ENCODE measurements at places on chromosomes 11 and 22. TPM values are rescaled to one million over a fixed set of nuclear protein-coding genes. Genes with fewer than 3 reads are reported as not detected.

The GRAP2 gene
- total RNA-seq: not detected

The IL17REL gene
- under 0.01 TPM for total RNA-seq

- no peak overlapping the region for H3K27ac ChIP-seq
- no peaks in the 10 kb centered on the region for H3K4me1 ChIP-seq
- no peaks in the 10 kb centered on the region for H3K36me3 ChIP-seq
- H3K4me3 ChIP-seq: no peak overlapping the region
- H3K27me3 ChIP-seq: no peaks in the 10 kb centered on the region
These were observed 59.6 kb downstream of the MTNR1B start for GRCh38 chr11:93028960-93029522.

DNA sequence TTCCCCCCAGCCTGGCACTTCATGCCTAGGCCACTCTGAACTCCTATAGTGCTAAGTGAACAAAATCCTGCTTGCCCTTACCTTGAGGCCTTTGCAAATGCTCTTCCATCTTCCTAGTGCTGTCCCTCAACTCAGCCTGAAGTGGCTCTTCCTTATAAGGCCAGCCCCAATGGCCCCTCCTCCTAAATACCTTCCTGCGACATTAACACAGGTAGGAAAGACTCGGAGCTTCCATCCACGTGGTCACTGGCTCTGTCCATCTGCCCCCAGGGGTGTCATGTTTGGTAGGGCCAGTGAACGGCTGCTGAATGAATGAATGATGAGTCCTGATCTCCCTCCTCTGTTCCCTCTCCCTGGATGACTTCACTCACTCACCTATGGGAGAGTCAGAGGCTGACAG is 4.2 kb downstream of the PDE2A start:
- no peak overlapping the region for H3K4me3 ChIP-seq
- no peaks in the 10 kb centered on the region for H3K36me3 ChIP-seq
- H3K27me3 ChIP-seq: peaks cover 37% of the 10 kb centered on the region
- no peak for DNase-seq
- no peaks in the 10 kb centered on the region for H3K4me1 ChIP-seq

DNA sequence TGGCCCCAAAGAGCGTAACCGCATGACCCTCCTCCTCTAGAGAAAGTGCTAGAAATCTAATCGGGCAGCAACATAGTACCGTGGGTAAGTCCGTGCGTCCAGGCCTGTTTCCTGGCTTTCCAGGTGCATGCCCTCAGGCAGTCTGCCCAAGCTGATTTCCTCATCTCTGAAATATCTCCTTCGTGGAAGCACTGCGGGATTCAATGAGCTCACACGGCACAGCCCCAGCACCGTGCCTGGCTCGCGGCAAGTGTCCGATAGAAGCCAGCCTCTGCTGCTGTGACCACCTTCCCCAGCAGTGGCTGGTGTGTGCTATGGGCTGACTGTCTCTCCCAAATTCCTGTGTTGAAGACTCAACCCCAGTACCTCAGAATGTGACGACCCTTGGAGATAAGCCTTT is 20.7 kb downstream of the RPUSD4 start:
- H3K4me1 ChIP-seq: no peaks in the 10 kb centered on the region
- peaks cover 9% of the 10 kb centered on the region for H3K36me3 ChIP-seq
- H3K27ac ChIP-seq: no peak overlapping the region
- no peak overlapping the region for H3K4me3 ChIP-seq
- no peaks in the 10 kb centered on the region for H3K27me3 ChIP-seq

DNA sequence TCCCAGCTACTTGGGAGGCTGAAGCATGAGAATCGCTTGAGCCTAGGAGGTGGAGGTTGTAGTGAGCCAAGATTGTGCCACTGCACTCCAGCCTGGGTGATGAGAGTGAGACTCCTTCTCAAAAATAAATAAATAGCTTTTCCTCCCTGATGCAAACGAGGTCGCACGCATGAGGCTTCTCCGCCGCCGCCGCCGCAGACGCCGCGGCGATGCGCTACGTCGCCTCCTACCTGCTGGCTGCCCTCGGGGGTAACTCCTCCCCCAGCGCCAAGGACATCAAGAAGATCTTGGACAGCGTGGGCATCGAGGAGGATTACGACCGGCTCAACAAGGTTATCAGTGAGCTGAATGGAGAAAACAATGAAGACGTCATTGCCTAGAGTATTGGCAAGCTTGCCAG is 20.0 kb upstream of the RAB39A start:
- no peak overlapping the region for H3K27ac ChIP-seq
- H3K36me3 ChIP-seq: no peaks in the 10 kb centered on the region
- no peaks in the 10 kb centered on the region for H3K27me3 ChIP-seq
- H3K4me3 ChIP-seq: no peak overlapping the region
- H3K4me1 ChIP-seq: no peaks in the 10 kb centered on the region

DNA sequence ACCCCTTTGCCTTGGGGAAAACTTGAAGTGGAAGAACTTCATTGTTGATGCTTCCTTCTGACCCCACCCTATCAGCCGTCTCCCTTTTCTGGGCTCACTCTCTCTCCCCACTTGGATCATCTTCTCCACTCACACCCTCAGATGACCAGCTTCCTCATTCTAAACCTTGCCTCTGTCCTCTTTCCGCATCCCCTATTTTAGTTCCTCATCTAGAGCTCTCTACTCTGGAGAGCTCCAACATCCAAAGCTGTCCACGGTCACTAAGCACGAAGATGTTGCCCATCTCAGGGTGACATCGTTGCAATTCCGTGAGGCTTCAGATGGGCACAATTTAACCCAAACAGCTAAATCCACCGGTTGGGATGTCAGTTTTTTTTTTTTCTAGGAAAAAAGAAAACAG is 31.6 kb upstream of the ME3 start:
- H3K27ac ChIP-seq: no peak overlapping the region
- no peaks in the 10 kb centered on the region for H3K27me3 ChIP-seq
- H3K36me3 ChIP-seq: no peaks in the 10 kb centered on the region
- no peaks in the 10 kb centered on the region for H3K4me1 ChIP-seq
- DNase-seq: no peak
- H3K4me3 ChIP-seq: no peak overlapping the region

DNA sequence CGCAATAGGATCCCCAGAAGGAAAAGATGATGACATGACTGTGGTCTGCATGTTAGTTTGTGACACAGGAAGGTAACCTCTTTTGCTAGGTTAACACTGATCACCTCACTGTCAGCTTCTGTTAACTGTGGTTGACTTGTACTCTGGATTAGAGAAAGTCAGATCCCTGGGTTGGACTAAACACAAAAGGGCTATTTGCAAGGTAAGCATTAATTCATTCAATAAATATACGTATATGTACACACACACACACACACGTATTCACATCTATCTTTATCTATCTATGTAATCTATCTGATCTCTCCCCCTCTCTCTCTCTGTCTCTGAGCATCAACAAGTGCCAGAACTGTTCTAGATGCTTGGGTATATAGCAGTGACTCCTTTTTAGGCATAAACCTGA is 136.1 kb upstream of the SNX19 start:
- no peak overlapping the region for H3K4me3 ChIP-seq
- no peaks in the 10 kb centered on the region for H3K4me1 ChIP-seq
- H3K27me3 ChIP-seq: peaks cover 6% of the 10 kb centered on the region
- H3K36me3 ChIP-seq: no peaks in the 10 kb centered on the region
- DNase-seq: no peak
- no peak overlapping the region for H3K27ac ChIP-seq

GRCh38 chr11:130760515-130761125 is 155.7 kb downstream of the SNX19 start:
- no peaks in the 10 kb centered on the region for H3K4me1 ChIP-seq
- H3K27ac ChIP-seq: no peak overlapping the region
- H3K4me3 ChIP-seq: no peak overlapping the region

DNA sequence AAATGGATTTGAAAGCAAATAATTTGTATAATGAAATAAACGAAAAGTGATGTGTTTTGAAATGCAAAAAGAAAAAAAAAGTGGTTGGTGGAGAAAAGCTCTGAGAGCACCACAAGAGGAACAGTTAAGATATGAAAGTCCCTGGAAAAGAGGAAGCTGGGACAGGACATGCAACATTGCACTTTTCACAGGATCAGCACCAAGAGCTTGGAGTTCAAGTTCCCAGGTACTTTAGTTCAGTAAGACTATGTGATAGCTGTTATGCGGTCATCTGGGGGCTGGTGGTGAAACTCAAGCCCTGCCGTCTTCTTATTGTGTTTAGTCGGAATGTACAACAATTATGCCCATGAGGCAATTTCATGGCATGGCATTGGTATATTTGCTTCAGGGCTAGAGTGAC is 17.1 kb upstream of the MS4A4A start:
- no peak for DNase-seq
- no peak overlapping the region for H3K4me3 ChIP-seq
- H3K4me1 ChIP-seq: no peaks in the 10 kb centered on the region
- H3K36me3 ChIP-seq: no peaks in the 10 kb centered on the region

DNA sequence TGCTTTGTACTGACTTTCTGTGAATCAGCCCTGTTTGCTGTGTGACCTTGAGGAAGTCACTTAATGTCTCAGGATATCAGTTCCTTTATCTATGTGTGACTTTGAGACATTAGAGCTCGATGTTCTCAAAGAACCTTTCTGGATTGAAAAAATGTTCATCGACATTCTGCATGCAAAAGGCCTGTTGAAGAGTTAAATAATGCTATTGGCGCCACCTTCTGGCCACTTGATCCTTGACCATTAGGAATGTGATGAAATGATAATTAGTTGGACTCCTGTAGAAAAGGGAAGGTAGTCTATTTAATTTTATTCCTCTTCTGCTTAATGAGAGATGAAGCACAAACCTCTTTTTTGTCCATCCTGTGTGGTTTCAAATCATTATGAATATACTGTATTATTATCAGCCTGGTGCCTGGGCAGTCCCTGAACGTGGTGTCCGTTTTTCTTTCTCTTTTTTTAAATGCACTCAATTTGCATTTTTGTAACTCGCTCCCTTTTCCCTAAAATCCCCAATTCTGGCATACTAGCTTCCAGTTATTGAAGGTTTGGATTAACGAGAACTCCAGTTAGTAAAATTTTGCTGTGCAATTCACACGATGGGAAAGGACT is 20.7 kb downstream of the ELF5 start:
- H3K4me1 ChIP-seq: no peaks in the 10 kb centered on the region
- H3K36me3 ChIP-seq: no peaks in the 10 kb centered on the region
- no peak overlapping the region for H3K4me3 ChIP-seq

DNA sequence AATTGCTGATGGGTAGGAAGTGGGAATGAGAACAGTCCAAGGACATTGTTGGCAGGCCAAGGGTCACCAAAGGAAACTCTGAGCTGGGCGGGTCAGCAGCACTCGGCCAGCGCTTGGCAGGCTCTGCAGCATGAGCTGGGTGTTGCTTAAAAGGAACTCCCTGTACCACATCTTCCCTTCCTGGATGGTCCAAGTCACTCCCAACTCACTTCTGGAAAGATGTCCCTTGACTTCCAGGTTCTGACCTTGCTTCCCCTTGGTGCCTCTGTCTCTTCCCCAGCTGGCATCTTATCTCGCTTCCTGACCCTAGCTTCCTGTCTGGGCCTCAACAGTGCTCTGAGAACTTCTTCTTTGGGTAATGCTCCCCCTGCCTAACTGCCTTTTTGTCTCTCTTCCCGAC is 24.8 kb upstream of the SWAP70 start:
- no peaks in the 10 kb centered on the region for H3K4me1 ChIP-seq
- H3K27ac ChIP-seq: no peak overlapping the region
- H3K4me3 ChIP-seq: no peak overlapping the region
- no peaks in the 10 kb centered on the region for H3K36me3 ChIP-seq
